ENCODE measurements at places on chromosomes 1 and 21.
A peak's percentile ranks its signal among the peaks of the same experiment; 100 is the strongest.

DNA sequence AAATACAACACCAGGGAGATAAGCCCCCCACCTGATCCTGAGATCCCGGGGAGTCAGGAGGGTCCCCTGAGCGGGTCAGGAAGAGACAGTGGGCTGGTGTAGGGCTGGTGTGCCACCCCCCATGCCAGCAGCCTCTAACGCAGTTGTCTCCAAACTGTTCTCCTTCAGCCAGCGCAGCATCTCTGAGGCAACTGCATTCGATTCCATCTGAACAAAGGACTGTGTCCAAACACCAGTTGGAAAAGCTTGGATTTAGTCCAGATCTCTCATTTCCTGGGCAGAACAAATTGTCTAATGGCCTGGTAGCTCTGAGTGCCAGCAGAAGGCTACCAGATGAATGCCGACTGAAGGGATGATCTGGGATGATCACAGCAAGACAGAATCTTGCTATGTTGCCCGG is 44.1 kb upstream of the EIF4G3 start:
- DNase-seq: peak; percentile 55

GRCh38 chr1:208007938-208008342 is 97.0 kb upstream of the CD34 start:
- peak; percentile 79 for DNase-seq

DNA sequence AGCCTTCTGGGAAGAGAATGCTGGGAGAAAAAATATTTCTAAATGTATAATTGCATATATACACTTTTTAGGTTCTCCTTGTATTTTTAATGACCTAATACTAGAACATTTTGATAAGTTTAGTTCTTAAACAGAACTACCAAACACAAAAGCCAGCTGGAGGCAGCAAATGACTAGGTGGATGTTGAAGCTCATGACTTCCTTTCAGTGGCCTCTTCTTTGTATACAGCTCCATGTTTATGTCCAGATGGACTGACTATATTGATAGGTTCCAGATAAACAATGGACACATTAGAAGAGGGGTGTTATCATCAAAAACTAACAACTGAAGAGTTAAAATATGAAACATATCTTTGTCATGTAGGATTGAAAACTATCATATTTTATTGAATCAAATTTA is 52.5 kb downstream of the LRRC8D start:
- DNase-seq: peak; percentile 23

DNA sequence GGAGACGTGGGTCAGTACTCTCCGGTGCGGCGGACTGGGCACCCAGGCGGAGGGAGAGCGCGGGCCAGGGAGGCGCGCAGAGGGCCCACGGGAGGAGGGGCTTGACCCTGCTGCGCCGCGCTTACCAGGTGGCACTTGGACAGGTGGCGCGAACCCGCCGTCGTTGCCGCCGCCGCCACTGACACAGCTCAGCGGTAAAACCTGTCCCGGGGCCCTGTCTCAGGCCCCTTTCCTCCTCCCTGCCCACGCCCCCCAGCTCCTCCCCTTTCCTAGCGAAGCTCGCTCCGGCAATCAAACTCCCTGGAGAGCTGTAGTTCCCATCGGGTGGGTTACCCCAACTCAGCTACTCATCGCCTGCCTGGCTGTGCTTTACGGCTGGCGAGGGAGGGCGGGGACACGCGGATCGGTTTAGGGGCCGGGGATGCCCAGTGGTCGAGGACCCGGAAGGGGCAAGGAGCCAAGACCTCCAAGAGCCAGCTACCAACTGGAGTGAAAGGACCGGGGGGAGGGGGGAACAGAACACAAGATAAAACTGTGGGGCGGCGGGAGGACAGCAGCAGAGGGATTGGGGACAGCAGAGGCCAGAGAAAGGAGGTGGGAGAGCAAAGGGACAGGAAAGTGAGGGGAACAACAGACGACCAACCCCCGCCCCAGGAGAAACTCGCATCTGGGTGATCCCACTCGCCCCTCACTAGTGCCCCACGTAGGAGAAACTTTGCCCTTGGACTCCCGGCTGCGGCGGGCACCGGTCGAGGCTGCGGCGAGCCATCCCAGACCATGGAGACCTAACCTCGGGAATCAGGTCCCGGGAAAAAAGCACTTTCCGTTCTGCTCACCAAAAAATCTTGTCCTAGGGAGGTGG is 2.9 kb downstream of the GFI1 start:
- no peak for DNase-seq

DNA sequence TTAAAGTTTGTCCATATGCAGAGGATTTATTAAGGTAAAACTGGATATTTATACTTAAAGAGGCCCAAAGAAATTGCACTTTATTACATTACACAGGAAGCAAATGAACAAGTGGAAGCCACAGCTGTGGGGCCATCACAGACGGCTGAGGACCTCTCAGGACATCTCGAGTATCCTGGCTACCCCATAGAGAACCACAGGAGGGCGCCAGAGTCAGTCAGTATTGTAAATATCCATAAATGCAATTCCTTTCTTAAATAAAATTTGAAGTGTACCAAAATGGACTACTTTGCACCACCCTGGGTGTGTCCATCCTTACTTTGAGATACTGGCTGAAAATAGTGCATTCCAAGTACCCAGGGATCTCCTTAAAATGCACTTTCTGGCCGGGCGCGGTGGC is 257.2 kb downstream of the MRPL39 start:
- peak; percentile 76 for DNase-seq

DNA sequence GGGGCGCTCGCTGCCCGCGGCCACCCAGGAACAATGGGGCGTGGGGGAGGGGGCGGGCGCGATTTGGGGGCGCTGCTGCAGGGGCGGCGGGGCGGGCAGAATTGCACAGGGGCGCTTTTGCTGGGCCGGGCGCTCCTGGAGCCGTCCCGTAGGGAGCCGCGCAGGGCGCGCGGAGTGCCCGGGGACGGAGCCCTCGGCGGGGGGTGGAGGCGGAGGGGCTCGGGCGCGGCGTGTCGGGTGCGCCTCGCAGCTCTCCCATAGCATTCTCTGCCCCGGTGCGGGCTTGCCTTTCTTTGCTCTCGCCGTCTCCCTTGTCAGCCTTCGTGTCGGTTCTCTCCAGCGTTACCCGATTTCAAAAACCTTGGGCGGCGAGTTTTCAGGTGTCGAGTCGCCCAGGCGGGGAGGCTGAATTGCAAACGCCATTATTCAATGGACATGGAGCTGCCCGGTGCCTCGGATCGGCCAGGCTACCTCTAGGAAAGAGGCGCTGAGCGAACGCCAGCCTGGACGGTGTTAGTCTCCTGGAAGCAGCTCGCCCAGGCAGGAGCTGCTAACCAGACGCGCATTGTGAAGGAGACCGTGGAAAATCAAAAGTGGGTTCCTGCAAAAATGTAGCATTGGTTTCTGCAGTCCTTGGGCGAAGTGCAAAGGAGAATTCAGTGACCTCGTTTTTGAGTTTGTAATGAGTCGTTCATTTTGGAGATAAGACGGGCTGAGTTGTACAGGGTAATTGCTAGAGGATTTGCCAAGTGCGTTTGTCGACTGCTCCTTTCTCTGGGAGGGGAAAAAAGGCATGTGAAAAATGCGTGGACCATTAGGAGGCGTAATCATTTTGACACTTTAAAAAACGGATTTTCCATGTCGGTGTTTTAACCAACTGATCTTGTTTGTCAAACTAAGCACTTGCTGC is 626 bp downstream of the CXADR start:
- peak; percentile 36 for DNase-seq

- peak; percentile 30 for DNase-seq
Measured at GRCh38 chr1:245235156-245235555, 80.4 kb downstream of the KIF26B start.

GRCh38 chr1:79604490-79605198 is 598.1 kb upstream of the ADGRL4 start:
- DNase-seq: no peak

GRCh38 chr1:153922076-153922971 is 448 bp downstream of the GATAD2B start:
- no peak for DNase-seq

DNA sequence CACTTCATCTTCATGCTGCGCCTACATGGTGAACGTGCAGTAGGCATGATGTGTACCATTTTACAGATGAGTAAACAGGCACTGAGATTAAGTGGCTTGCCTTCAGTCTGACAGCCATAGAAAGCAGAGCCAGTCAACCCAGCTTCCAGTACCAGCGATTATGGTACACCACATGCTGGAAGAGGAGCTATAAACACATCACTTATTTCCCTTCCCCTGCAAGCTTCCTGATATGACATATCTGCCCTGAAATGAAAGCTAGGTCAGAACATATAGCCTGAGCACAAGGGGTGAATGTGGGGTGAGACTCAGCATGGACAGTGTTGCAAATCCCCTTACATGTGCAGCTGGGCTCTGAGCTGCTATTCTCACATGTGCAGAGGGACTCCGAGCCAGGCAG is 33.8 kb upstream of the IL20 start:
- no peak for DNase-seq

DNA sequence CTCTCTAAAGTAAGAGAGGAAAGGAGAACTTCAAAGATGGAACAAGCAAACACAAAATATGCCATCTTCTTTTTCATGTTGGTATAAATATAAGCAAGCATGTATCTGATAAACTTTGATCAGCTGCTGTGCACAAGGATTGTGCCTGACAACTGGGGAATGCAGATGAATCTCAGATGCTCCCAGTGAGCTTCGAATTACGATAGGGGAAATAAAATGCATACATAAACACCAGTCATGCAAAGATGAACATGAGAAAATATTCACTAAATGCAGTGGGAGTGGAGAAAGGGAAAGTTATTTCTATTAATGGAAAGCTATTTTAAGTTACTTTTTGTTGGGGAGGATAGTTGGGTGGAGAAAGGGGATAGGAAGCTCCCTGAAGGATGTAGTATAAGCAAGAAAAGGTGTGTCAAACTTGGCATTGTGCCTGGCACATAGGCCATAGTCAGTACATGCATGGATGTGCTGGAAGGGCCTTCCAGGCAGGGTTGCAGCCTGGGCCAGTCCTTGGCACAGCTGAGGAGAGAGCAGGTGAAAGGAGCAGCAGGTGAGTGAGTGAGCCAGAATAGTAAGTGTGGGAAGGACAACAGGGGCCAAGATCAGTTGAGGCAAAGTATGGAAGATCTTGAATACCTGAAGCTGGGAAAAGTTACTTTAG is 57.8 kb upstream of the PGD start:
- DNase-seq: no peak

DNA sequence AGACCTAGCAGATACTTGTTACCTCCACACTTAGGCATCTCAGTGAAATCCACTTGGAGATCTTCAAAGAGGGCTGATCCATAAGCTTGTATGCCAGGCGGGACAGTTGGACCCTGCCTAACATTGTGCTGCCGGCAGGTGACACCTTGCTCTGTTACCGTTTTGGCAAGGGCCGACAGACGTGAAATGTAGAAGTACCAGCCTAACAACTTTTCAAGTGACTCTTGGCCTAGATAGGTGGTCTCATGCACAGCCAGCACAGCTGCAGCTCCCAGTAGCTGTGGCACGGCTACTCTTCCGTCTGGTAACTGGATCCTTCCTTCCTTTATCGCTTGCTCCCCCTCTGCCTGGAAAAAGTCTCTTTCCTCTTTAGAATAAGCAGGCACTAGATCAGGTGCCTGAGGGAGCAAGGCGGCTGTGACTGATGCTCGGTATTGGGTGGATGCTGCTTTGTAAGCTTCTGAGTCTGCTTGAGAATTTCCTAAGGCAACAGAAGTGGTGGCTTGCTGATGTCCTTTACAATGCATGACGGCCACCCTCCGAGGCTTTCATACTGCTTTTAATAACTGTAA is 713.5 kb downstream of the AMY1C start:
- no peak for DNase-seq

DNA sequence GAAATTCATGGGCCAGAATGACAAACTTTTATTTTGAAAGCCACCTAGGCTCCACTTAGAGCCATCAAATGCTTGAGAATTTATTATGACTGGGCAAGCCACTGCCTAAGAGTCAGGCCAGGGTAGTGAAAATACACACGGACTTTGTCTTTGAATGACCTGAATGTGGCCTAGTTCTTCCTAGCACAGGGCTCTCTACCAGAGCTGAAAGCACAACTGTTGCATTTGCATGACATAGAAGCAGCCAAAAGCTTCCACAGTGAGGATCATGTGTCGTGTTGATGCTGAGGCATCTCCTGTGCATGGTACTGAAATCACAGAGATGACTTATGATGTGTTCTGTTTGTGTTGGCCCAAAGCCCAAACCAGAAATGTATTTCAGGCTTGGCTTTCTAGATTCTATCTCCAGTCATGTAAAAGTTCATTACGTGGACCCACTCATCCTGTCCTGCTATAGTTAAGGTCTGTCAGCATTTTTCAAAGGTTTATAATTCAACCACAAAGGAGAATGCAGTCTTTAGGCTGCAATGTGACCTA is 164.0 kb upstream of the UBE2U start:
- DNase-seq: peak; percentile 95

DNA sequence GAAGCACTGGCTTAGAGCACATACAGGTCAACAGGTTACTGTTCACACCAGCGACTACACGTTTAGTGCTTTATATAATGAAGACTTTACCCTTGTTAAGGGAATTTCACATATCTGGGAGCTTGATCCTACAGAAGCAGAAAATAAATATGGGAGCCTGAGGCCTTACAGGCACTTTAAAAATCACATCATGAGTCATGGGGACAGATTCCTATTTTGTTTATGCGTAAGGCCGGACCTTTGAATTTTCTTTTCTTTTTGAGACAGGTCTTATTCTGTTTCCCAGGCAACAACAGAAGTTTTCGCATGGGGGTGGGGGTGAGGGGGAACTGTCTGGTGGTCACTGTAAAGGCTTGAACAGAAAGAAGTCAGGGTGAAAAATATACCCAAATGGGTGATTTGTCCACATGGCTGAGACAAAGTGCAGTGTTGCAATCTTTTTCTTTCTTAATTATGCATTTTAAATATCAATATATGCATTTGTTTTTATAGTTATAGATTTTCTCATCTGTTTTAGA is 276.7 kb downstream of the KCNH1 start:
- no peak for DNase-seq

GRCh38 chr21:37870221-37870620 is 46.0 kb downstream of the KCNJ6 start:
- DNase-seq: no peak

GRCh38 chr1:92481599-92481925 is 5.2 kb downstream of the GFI1 start:
- DNase-seq: no peak

- DNase-seq: no peak
Measured at GRCh38 chr1:165452336-165453130, 7.6 kb upstream of the RXRG start.

All from cardiac fibroblast (primary cell).